ENCODE measurements at places on chromosomes 12 and 14.
A peak's percentile ranks its signal among the peaks of the same experiment; 100 is the strongest.

DNA sequence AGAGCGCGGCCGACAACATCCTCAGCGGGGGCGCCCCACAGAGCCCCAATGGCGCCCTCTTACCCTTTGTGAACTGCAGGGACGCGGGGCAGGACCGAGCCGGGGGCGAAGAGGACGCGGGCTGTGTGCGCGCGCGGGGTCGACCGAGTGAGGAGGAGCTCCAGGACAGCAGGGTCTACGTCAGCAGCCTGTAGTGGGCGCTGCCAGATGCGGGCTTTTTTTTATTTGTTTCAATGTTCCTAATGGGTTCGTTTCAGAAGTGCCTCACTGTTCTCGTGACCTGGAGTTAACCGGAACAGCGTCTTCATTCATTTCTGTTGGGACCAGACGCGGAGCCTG, 103.8 kb upstream of the FKBP4 start:
- peak; percentile 30 for DNase-seq

- no peak for DNase-seq
Observed at GRCh38 chr14:55799508-55800095, 219.6 kb downstream of the KTN1 start.

GRCh38 chr12:50065726-50066310, 8.4 kb downstream of the ASIC1 start:
- DNase-seq: no peak

- no peak for DNase-seq
Observed at GRCh38 chr14:64053694-64054669, 201.2 kb downstream of the SYNE2 start.

DNA sequence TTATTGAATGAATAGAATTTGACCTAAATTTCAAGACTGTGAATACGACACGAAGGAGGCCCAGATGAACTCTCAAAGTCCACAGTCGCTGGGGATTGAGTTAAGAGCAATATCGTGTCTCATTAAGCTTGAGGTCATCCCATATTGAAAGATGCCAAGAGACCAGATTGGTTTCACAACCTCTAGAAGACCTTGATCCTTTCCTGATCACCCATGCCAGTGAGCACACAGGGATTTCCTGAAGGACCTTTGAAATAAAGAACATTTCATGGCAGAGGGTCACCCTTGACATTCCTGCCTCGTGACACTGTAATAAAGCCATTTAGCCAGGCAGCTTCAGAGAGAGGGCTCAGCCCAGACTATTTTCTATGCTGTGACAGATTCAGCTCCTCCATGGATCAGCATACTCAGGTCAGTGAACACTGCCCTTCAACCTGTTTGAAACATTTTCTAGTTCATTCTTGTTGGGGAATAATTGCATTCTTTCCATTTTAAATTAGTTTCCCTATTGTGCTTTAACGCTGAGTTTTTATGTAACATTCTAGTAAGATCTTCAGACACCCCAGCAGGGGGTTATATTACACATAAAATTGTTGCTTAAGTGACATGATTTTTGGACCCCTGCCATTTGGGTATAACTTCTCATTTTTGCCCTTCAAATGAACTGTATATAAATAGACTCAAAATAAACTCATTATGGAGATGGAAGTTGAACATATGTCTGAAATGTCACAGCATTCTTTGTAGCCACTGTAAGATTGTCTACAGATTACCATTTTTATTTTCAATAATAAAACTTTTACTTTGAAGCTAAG, 213.2 kb downstream of the C12orf50 start:
- no peak for DNase-seq

- no peak for DNase-seq
Observed at GRCh38 chr12:14281539-14281938, 83.9 kb upstream of the ATF7IP start.

DNA sequence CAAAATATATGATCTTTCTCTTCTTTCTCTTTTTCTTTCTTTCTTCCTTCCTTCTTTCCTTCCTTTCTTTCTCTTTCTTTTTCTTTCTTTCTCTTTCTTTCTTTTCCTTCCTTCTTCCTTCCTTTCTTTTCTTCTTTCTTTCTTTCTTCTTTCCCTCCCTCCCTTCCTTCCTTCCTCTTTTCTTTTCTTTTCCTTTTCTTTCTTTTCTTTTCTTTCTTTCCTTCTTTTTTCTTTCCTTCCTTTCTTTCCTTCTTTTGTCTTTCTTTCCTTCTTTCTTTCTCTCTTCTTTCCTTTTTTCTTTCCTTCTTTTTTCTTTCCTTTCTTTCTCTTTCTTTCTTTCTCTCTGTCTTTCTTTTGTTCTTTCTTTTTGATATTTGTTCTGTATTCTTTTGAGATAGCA, 1356.0 kb upstream of the SEL1L start:
- no peak for DNase-seq

Data from activated CD4-positive, alpha-beta T cell treated with anti-CD3 and anti-CD28 coated beads, Interleukin-2, amount 50 U/mL, for 24 hours (primary cell).